ENCODE measurements at places on chromosomes 5 and 9.
A peak's percentile ranks its signal among the peaks of the same experiment; 100 is the strongest.

GRCh38 chr5:93161661-93162654 lies 419.1 kb downstream of the NR2F1-AS1 start:
- no peak for DNase-seq

- DNase-seq, result no peak
Observed at GRCh38 chr9:130918101-130918825, 20.8 kb downstream of the FIBCD1 start.

DNA sequence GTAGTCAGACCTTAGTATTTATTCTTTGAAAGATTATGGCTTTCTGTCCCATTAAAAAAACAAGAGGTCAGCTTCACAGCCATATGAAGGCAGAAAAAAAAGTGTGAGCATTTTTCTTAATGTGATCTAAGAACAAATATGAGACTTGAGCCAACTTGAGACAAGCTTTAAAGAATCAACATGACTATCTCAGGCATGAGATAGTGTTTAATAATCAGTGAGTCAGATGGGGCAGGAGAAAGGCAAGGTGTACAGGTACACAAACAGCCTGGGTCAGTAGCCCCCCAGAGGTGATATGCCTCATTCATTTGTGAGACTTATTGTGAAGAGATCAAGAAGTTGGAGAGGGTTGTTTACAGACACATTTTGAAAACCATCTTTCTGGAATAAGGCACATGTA lies 83.6 kb downstream of the GDNF start:
- DNase-seq, result no peak

DNA sequence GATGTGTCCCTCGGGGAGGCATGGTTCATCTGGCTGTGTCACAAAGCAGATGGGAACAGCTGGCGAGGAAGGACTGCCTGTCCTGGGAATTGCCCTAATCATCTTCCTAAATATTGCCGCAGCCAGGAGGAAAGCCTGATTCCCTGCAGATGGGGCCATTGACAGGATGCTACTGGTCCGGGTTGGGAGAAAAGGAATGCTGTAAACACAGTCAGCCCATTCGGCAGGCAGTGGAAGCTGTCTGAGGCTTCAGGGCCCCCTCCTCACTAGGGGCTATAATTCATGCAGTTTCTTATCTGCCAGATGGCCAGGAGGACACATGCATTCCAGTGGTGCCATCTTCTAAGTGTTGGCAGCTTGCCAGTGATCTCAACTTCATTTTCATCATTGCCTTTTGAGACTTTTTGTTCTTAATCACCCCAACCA lies 110.3 kb downstream of the KCNIP1 start:
- DNase-seq, result peak; percentile 36

- no peak for DNase-seq
Observed at GRCh38 chr9:79572032-79572607, 355 bp downstream of the TLE4 start.

DNA sequence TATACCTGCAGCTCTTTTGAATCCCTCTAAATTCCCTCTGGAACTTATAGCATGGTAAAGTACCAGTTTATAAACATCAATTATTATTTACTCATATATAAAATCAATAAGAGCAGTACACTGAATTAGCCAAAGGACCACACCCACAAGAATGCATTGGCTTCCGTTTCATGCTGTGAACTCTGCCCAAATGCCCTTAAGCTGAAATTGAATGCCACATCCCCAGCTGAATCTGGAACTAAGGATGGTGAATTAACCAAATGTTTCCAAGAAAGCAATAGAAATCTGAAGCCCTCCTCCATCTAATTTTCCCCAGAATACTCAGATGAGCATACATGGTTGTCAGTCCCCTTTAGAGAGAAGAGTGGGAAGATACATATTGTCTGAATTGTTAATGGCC lies 436.4 kb upstream of the FTMT start:
- no peak for DNase-seq

GRCh38 chr5:167639273-167639672 lies 652.2 kb upstream of the WWC1 start:
- no peak for DNase-seq

DNA sequence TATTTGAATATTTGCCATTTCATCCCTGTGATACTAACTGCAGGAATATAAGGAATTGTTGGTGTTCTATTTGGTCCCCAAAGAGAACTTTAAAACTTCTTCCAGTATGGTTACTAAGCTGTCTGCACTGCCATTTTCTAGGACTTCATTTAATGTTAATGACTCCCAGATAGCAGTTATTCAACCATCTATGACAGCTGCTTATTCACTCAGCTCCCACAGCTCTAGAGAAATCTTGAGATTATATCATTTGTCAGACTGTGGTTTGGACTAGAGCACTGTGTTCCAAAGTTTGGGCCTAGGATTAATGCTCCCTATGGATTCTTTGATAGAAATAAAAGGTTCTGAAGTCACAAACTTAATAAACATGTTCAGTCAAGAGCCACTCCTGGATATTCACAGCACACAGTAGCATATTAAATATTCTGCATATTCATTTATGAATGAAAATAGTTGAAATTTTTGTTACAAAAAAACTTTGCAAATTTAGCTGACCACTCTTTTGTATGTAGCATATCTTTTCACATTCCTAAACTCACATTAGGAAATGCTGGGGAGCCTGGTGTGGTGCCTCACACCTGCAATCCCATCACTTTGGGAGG lies 173.7 kb downstream of the NFIB start:
- no peak for DNase-seq

DNA sequence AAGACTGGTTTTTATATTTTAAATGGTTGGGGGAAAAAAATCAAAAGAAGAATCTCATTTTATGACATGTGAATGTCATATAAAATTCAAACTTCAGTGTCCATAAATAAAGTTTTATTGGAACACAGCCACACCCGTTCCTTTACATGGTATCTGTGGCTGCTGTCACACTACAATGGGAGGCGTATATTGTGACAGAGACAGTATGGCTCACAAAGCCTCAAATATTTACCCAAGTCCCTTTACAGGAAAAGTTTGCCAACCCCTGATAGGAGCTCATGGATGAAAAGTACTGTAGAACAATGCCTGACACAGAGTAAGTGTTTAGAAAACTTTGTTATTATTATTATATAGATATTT lies 5.2 kb upstream of the DUSP1 start:
- no peak for DNase-seq

GRCh38 chr9:84744195-84744594 lies 74.7 kb downstream of the NTRK2 start:
- no peak for DNase-seq

DNA sequence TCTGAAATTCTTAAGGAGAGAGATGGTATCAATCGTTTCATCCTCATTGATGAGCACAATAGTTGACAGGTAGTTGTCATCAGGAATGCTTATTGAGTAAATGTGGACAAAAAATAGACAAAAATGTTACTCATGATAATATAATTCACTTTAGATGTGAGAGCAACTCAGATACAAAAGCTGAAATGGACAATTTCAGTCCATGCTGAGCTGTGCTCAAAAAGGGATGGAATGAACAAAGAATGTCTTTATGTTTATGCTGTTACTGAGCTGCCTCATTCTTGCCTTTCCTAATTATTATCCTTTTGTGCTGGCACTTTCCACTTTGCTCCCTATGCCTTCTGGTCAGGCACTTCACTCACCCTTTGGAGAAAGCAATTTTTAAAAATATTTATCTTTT lies 49.5 kb downstream of the JAKMIP2 start:
- DNase-seq, result no peak

- DNase-seq, result no peak
Observed at GRCh38 chr9:127142931-127143464, 20.6 kb upstream of the ANGPTL2 start.

DNA sequence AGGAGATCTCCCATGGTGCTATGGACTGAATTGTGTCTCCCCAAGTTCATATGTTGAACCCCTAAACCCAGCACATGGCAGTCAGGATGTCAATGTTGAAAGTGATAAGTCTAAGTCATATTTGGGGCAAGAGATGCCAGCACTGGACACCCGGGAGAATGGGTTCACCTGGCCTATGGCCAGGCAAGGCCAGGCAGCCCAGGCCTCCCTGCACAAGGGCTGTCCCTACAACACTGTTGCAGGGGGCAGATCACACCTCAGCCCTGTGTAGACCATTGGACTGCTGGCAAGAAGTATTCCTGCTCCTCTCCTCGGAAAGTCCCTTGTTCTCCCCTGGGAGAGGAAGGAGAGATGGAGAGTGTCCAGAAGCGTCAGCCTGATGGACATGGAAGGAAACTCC lies 240.5 kb downstream of the GADD45G start:
- DNase-seq, result no peak

DNA sequence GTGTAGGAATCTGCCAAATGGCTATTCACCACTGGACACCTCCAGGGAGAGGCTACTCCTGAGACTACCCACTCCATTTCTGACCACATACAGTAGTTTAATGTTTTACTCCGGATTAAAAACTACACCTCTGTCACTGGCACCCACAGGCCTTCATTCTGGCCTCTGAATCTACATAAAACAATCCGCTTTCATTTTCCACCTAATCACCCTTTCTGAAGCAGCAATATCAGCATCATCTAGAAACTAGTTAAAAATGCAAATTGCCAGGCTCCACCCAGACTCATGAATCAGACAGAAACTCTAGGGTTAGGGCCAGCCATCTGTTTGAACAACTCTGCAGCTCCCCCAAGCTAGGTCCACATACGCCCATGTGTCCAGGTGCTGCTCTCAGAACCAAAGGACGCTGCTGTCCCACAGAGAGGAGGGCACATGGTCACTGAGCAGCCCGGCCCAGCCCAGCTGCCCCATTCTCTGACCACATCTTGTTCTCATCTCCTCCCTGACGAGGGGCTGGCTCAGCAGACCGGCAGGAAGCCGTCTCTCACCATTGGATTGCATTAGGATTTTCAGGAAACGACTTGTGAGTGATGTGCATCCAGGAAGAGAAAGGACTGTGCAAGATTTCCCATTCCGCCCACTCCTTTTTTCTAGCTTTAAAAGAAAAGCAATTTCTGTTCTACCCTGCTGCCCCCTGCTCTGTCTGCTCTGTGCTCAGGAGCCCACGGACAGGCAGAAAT lies 34.7 kb downstream of the ADAM19 start:
- peak; percentile 32 for DNase-seq

DNA sequence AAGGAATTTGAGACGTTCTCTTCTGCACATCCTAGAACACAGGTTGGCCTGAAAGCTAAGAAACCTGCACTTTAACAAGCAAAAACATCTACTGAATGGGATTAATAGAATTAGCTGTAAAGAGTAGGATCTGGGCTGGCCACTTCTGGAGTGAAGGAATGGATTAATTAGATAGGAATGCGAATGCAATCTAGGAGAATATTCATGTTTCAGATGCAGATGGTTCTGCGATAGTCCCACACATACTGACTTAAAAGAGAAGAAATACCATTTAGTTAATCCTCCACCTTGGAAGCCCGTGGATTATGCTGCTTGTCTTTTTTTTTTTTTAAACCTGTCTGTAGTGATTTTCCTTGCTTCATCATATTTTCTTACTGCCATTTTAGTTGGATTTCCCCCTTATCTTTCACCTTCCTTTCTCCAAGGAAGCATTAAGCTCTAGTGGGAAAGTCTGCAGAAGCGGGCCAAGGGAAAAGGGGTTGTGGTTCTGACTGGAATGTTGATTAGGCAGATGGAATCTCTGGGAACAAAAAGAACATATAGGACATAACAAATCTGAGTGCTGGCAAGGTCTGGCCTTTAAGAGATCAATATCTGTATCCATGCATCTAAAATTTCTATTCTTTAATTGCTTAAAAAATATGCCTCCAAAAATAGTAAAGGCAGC lies 152.4 kb downstream of the ALDH1A1 start:
- no peak for DNase-seq
